HS-5 (cell line): ENCODE measurements at places on chromosomes 1 and 21.
A peak's percentile ranks its signal among the peaks of the same experiment; 100 is the strongest.

DNA sequence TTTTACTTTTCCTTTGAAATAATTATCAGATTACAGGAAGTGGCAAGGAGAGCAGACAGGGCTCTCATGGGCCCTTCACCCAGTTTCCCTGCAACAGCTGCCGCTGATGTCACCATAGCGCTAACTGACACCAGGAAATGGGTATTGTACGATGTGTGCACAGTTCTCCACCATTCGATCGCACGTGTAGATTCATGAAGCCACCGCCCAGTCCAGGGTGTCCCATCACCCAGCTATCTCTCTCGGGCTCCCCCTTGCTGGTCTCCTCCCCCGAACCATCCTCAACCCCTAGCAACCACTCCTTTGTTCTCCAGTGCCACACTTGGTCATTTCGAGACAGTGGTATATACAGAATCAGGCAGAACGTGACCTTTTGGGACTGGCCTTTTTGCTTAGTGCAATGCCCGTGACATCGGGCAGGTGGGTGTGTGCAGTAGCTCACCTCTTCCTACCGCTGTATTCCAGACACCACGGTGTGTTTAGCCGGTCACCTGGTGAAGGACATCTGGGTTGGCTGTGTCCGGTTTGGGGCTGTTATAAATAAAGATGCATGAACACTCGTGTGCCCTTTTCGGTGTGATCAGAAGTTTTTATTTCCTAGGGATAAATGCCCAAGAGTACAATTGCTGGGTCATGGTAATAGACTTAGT is 118.4 kb downstream of the CRYAA start:
- DNase-seq, result no peak

- no peak for DNase-seq
Measured at GRCh38 chr1:31208361-31208945, 31.2 kb downstream of the NKAIN1 start.

GRCh38 chr1:8595332-8595731 is 222.1 kb downstream of the RERE start:
- DNase-seq, result no peak

- no peak for DNase-seq
Measured at GRCh38 chr1:30851286-30851685, 57.3 kb downstream of the SDC3 start.

- no peak for DNase-seq
Measured at GRCh38 chr21:28066596-28067387, 925.9 kb downstream of the LTN1 start.

DNA sequence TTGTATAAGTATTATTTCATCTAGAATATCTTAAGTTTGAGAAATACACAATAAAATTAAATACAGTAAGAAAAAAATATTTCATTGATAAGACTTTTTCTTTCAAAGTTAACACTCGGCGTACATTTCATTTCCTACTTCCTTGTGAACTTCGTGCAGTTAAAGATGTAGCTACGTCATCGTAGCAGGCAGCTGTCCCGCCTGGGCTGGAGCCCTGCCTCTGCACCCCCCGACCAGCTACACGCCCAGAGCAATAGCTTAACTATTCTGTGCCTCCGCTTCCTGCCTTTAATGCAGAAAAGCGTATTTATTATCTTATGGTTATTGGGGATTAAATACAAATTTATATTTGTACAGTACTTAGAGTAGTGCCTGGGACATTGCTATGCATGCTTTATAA is 53.5 kb downstream of the CLSTN1 start:
- DNase-seq, result no peak

DNA sequence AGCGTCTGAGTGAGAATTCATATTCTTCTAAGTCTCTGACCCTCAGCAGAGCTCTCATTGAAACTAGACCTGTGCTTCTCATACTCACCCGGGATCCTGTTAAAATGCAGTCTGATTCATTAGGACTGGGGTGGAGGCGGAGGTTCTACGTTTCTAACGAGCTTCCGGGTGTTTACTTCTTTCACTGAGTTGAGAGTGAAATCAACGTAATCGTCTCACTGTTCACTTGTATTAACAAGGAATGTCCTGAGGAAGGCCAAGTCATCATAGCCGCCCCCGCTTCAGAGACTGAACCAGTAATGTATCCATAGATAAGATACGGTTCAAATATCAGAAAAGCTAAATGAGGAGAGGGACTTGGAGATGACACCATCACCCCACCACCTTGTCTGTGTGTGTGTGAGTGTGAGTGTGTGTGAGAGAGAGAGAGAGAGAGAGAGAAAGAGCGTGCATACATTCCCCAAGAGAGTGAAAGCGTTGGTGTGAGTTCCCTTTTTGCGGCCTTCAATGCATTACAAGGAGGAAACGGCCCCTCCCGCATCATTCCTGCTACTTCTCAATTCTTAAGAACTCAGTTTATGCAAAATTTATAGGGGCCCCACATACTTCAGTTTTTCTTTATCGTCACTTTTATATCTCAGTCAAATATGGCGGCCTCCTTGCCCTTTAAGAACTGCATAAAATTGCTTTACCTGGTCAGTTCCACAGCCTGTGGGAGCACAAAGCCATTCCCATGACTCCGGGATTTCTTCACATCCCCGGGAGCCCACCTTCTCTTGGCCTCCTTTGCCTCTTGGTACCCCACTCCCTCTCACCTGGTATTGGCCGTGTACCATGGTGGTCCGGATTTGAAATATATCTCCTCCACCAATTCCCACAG is 19.8 kb downstream of the KMO start:
- no peak for DNase-seq

- no peak for DNase-seq
Measured at GRCh38 chr1:175319912-175320230, 127.3 kb upstream of the KIAA0040 start.

DNA sequence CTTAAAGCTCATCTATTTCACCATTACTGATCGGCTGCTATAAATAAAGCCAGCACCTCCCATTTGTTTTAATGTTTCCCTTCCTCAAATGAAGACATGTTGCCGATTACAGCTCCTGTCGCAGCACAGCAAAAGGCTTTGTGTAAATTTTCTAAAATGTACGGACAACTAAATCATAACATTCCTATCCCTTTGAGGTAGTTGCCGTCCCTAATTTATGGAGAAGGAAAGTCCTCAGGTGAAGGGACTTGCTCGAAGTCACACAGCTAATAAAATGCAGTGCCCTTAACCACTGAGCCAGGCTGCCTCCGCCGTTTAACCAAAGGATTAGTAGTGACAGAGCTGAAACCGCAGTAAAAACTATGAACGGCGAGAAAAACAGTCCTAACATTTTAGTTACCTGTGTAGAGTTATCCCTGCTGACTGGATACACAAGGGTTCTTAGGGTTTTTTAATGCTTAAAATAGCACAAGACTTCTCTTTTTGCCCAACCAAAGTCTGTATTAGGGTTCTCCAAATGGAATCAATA is 871 bp downstream of the PINK1 start:
- DNase-seq, result peak; percentile 18
